ENCODE measurements at places on chromosomes 6 and 20.

DNA sequence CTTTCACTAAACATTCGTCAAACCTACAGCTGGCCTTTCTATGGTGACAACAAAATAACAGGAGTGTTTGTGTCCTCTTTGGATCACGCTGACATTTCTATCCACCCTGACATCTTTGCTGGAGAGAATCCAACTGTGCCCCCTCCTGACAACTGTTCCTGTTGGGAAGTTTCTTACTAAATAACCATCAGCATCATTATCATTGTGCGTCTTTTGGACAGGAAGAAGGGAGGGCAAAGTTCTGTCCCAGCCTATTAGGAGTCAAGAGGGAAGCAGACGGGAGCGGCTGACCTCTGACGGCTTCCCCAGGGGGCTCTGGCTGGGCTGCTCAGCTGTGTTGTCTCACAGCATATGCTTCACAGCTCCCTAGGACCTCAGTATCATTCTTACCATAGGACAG is 195.9 kb upstream of the SULF2 start:
- no peak for DNase-seq

- DNase-seq, result no peak
Measured at GRCh38 chr6:84224251-84224650, 3.2 kb downstream of the CEP162 start.

- no peak for DNase-seq
Measured at GRCh38 chr6:165227644-165228329, 81.6 kb downstream of the C6orf118 start.

DNA sequence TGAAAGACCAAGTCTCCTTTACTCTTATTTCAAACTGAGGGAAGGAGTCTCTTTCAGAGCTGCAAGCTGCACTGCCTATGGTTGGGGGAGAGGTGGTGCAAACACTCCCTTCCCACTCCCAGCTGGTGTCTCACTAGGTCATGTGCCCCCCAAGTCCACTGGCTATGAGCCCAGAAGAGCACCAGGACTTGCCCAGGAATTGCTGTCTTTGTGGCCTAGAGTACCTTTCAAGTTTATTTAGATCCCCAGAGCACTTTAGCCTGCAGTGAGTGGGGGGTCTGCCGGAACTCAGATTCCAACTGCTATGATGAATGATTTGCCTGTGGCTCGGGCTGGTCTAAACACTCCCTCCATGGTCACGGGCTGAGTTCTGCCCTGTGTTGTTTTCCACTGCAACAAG is 192.6 kb upstream of the CITED2 start:
- no peak for DNase-seq

GRCh38 chr6:125304970-125305660 is 3.3 kb upstream of the HDDC2 start:
- DNase-seq, result no peak

DNA sequence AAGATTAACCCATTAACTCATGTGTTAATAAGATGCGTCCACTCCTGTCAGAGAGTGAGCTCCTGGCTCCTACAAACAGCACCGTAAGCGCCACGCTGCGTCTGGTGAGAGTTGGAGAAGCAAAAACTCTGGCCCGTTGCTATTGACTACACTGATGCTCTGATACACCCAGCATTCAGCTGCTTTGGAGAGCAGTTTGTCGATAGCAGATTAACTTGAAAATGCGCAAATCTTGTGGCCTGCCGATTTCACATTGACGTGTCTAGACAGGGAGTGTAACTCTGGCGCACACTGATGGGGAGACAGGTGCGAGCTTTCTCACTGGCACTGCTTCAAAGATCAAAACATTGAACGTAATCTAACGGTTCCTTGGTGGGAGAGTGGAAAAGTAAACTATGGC is 151.7 kb upstream of the RPS6KA2 start:
- DNase-seq, result no peak

DNA sequence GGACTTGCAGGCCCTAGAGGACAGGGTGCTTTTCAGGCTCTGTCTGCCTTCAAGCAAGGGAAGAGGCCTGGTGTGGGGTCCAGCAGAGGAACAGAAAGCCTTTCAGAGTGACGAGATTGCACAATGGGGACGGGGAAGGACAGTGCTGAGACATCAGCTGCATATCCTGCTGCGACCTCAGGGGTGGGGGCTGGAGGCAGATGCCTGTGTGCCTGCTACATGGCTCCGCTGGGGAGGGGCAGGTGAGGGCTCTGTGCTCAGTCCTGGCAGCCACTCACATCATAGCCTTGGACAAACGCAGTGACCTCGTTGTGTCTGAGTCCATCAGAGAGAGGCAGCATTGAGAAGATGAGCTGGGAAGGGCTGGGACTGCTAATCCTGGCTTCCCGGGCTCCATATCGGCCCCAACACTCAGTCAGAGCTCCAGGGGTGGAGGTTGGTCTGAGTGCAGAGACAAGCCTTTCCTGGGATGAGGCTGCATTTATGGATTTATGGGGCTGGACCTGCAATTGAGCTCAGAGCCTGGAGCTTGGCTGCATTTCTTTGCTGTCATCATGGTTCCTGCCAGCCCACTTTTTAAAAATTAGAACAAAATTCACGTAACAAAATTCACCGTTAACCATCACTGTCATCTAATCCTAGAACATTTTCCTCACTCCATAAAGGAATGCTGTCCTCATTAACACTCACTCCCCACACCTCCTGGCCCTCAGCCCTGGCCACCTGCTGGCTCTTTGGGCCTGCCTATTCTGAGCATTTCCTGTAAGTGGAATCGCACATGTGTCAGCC is 196.9 kb upstream of the SLC24A3 start:
- DNase-seq, result no peak

Measured in renal pelvis (tissue), 12 donors.